ENCODE measurements at places on chromosomes 13 and 19.

GRCh38 chr13:80577926-80578670, 237.2 kb upstream of the SPRY2 start:
- no peak for DNase-seq

- no peak for DNase-seq
Observed at GRCh38 chr13:106487129-106487528, 48.3 kb downstream of the EFNB2 start.

DNA sequence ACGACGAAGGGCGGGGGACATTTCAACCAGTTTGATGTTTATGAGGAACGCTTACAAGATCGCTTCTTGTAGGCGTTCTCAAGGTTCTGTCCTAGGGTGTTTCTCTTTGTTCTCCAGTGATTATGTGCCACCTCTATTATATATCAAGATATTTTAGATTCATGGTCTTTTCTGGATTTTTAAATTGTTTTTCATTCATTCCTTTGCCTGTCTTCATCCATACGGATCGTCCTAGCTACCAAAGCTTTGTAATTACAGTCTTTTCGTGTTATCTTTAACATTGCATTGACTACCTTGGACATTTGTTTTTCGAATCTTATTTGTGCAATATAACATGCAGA, 342 bp upstream of the EID2 start:
- no peak for DNase-seq

DNA sequence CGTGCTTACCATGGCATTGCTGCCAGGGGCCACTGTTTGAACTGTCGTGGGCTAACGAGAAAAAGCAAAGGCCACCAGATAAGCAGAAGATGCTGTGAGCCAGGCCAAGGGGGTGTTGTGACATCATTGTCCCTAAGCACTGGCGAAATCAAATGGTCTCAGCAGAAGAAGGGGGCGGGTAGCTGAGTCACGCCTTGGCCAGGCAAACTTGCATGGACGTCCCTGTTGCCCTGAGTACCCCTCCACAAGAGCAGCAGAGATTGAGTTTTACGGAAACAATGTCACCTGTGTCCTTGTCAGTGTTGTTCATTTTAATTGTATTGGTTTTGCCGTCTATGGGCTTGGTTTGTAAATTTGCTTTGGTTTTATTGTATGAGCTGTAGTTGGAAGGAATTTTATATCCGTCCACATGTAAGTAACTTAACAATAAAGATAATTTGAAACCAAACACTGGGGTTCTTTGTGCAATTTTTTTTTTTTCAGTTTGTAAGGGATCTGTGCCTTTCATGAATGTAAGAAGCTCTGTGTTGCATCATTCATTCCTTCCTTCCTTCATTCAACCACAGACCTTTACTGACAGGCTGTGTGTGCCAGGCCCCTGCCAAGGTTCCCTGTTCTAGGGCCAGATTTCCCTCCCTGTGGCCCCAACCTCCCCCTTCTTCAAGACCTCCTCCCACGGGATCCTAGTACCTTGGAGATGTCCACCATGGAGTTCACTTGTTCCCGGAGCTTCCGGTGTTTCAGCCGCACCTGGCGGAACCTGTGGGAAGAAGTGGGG, 12.3 kb downstream of the KCNN4 start:
- no peak for DNase-seq

GRCh38 chr19:35648017-35648961, at the start of gene COX6B1:
COX6B1 (plus strand) TSS chr19:35648323; CDS start chr19:35651244, 2,921 bp downstream.
- DNase-seq, result peak; percentile 98

- DNase-seq, result no peak
Observed at GRCh38 chr13:23450340-23451046, 17.0 kb upstream of the SACS start.

DNA sequence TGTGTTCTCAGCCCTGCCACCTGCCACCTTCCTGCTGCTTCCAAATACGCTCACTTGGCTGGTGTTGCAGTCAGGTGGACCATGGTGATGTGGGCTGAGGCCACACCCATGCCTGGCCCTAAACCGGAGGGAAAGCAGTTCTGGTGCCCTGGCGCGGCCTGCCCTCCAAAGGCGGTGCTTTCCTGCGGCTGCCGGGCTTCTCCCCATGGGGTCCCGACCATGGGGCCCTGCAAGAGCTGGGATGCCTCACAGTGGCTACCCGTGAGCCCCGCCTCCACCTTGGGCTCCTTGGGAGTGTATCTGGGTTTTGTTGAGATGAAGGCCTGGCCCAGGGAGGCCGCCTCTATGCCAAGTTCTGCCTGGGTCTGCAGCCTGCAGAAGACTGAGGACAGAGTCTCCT, 73.7 kb downstream of the ERICH6B start:
- DNase-seq, result no peak

- DNase-seq, result no peak
Observed at GRCh38 chr19:30001301-30001700, 59.3 kb downstream of the URI1 start.

All from trophoblast cell (in vitro differentiated cells and primary cell).